ENCODE measurements at places on chromosomes 1 and 21.

DNA sequence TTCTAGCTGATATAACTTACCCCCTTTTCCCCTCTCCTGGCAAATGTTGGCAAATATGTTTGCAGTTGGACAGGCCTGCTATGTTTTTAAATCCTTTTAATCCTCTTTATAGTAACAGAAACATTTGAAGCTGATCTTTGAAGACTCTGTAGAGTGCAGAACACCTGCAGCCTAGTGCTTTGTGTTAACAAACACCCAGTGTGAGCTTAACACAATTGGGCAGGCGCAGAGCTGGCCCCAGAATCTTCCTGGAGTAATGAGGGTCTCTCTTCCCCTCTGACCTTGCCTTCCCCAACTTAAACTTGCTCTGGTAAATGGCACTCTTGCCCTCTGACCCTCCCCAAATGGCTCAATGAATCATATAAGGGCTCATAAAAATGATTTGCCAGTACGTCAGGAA, 247.9 kb upstream of the LYPLAL1 start:
- no peak overlapping the region for H3K4me3 ChIP-seq
- H3K27me3 ChIP-seq, result no peaks in the 10 kb centered on the region
- no peak for DNase-seq
- H3K4me1 ChIP-seq, result no peaks in the 10 kb centered on the region
- no peaks in the 10 kb centered on the region for H3K36me3 ChIP-seq

- H3K27me3 ChIP-seq, result no peaks in the 10 kb centered on the region
- H3K36me3 ChIP-seq, result no peaks in the 10 kb centered on the region
- peak; percentile 42 for DNase-seq
- no peaks in the 10 kb centered on the region for H3K4me1 ChIP-seq
Measured at GRCh38 chr1:71490432-71490831, 409.6 kb upstream of the ZRANB2 start.

DNA sequence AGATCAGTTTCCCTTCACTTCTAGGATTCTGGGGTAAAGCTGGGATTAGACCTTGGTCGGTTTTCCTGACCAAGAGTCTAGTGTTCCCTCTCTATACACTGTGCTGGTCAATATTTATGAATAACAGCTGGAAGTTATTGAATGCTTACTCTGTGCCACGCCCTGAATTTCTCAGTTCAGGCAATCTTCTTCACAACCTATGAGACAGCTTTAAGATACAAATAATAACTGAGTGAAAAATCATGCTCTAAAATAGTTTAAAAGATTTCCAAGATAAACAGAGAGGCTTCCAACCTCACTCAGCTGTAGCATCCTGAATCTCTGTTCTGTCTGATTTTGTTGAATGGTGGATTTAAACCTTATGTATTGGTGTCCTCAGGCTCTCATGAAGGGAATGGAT, 72.2 kb downstream of the GNG12 start:
- no peak overlapping the region for H3K4me3 ChIP-seq
- H3K27me3 ChIP-seq, result no peaks in the 10 kb centered on the region
- H3K36me3 ChIP-seq, result peaks cover 9% of the 10 kb centered on the region
- H3K4me1 ChIP-seq, result peaks cover 29% of the 10 kb centered on the region
- DNase-seq, result no peak
- peak overlapping the region; percentile 68 for H3K27ac ChIP-seq

GRCh38 chr1:174956976-174957375, 42.8 kb upstream of the CACYBP start:
- no peaks in the 10 kb centered on the region for H3K36me3 ChIP-seq
- H3K4me1 ChIP-seq, result no peaks in the 10 kb centered on the region
- no peak overlapping the region for H3K27ac ChIP-seq
- no peak for DNase-seq

DNA sequence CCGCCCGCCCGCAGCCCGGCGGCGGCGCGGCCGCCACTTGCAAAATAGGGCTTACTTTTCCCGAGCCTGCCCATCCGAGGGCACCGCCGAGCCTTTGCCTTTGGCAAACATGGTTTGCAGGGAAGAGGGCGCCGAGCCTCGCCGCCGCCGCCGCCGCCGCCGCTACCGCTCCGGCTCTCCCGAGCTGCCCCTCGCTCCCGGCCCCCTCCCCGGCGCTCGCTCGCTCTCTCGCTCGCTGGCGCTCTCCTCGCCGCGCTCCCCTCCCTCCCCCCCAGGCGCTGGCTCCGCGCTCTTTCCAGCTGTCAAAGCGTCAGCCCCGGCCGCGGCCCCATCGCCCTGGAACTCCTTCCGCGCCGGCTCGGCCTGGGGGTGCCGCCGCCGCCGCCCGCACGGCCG, 298 bp downstream of the SSBP3 start:
- H3K36me3 ChIP-seq, result peaks cover 8% of the 10 kb centered on the region
- no peaks in the 10 kb centered on the region for H3K27me3 ChIP-seq
- H3K4me3 ChIP-seq, result no peak overlapping the region
- no peak overlapping the region for H3K27ac ChIP-seq
- H3K4me1 ChIP-seq, result peaks cover 36% of the 10 kb centered on the region
- no peak for DNase-seq
